ENCODE measurements at places on chromosomes 4 and X.

DNA sequence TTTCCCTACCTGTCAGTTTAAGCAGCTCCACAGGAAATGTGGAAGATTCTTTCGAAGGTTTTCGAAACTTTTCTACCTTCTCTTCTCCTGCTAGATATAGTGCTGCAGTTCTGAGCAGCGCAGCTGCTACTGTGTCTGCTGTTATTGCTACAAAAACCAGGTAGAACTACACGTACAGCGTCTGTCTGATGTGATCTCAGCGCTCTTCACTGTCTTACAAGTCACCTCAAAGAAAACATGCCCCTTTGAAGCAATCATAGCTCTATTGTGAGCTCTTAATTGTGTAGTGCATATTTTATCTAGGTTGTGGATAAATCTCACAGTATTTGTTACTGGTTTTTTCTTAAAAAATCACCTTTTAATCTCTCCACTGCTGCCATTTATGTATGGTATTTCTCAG is 147.6 kb upstream of the BMPR1B start:
- H3K36me3 ChIP-seq = no peaks in the 10 kb centered on the region
- DNase-seq = no peak
- H3K4me3 ChIP-seq = peak overlapping the region; percentile 57
- no peaks in the 10 kb centered on the region for H3K27me3 ChIP-seq

DNA sequence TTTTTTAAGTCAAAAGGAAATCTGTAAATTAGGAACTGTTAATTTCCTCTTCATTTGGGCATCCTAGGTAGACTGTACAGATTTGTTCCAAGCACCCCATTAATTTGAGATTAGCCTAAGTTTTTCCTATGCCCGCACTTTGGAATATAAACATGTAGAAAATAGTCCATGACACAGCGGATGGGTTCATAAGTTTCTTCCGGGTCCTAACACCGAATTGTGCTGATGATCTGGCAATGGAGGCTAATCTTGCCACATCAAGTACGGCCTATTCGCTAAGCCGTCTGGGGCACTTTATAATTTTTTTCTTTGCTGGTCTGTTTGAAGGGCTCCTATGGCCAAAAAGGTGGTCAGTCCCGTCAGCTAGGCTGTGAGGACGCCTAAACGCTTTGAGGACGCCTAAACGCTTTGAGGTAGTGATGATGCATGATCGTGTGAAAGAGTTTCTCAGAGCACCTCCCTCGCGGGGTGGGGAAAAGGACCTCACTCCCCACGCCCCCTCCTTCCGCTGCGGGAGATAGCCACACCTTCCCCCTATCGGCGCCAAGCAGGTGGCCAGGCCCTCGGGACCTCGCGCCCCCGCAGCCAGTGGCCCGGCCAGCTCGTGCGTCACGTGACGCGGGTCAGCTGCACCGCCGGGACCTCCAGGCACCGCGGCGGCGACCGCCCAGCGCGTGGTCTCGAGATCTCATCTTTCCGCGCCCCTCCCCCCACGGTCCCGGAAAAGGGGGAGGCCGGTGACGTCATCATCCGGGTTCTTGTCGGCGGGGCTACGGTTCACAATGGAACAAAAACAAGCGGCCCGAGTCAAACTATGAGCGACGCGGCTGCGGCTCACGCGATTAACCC is 977 bp upstream of the USP9X start:
- peak overlapping the region; percentile 87 for H3K4me3 ChIP-seq
- H3K27me3 ChIP-seq = no peaks in the 10 kb centered on the region
- peak overlapping the region; percentile 99 for H3K27ac ChIP-seq
- peak; percentile 94 for DNase-seq

- H3K4me3 ChIP-seq = no peak overlapping the region
- no peak for DNase-seq
- peaks cover 20% of the 10 kb centered on the region for H3K4me1 ChIP-seq
- H3K27me3 ChIP-seq = no peaks in the 10 kb centered on the region
- peaks cover 6% of the 10 kb centered on the region for H3K36me3 ChIP-seq
These were observed 8.2 kb upstream of the AFF1 start for GRCh38 chr4:86926435-86927086.

DNA sequence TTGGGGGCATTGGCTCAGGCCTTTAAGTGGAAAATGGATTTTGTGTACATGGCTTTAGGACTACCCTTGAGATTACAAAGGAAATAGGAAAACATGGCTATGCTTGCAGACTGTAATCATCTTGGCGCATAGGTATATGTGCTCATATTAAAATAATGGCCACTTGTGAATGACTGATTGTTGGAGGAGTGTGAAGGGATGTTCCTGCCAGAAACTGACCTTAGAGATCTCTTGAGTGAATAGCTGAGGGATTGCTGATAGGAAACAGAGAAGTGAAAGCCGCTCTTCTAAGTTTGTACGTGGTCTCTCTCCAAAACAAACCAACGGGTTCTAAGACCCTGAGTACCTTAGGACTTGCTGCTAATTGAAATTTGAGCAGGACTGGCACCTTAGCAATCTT is 186.0 kb downstream of the MGST2 start:
- no peaks in the 10 kb centered on the region for H3K36me3 ChIP-seq
- H3K27me3 ChIP-seq = no peaks in the 10 kb centered on the region
- no peak overlapping the region for H3K27ac ChIP-seq
- no peak for DNase-seq
- H3K4me3 ChIP-seq = no peak overlapping the region

DNA sequence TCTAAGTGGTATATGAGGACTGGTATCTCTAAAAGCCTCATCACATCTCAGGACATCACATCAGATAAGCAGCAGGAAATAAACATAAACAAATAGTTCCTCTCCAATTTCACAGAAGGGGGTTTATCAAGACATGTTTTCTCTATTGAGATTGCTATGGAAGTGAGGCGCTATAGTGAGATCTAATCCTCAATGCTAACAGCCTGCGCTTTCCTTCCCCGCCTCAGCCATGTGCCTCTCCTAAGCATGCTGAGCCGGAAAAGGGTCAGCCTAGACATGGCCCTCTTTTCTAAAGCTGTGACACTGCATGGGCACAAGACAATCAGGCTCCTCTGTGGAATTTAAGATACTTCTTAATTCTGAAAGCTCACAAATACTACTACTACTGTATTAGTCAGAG is 286.1 kb downstream of the INPP4B start:
- no peaks in the 10 kb centered on the region for H3K27me3 ChIP-seq
- no peak overlapping the region for H3K27ac ChIP-seq
- peaks cover 20% of the 10 kb centered on the region for H3K4me1 ChIP-seq
- H3K36me3 ChIP-seq = no peaks in the 10 kb centered on the region
- no peak for DNase-seq

DNA sequence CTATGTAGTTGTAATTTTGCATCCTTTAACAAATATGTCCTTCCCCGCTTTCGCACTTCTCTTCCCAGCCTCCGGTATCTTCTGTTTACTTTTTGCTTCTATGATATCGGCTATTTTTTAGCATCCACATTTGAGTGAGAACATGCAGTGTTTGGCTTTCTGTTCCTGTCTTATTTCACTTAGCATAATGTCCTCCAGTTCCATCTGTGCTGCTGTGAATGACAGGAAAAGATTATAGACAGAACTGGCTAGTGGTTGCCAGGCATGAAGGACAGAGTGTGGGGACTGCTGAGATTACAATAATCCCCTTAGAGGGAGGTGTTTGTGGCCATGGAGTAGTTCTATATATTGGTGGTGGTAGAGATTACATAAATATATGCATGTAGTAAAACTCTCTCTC is 588.6 kb downstream of the NLGN4X start:
- DNase-seq = no peak
- no peaks in the 10 kb centered on the region for H3K27me3 ChIP-seq
- no peaks in the 10 kb centered on the region for H3K4me1 ChIP-seq
- H3K27ac ChIP-seq = no peak overlapping the region

DNA sequence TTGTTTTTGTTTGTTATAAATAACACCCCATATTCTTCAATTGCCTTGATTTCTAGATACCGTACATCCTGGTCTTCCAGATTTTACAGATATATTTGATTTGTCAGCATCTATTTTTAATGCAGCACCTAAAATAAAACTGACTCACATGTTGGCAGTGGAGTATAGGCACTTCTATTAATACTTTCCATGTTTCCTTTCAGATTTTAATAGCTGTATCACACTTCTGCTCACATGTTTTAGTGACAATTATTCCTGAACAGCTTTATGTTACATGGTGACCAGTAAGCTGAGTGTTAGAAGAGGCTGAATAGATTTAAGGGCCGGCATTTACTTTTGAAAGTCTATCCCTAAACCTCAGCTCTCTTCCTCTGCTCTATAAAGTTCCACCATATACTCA is 46.1 kb downstream of the C4orf46 start:
- no peak overlapping the region for H3K27ac ChIP-seq
- DNase-seq = no peak
- H3K4me1 ChIP-seq = no peaks in the 10 kb centered on the region
- no peak overlapping the region for H3K4me3 ChIP-seq
- peaks cover 10% of the 10 kb centered on the region for H3K27me3 ChIP-seq
- H3K36me3 ChIP-seq = no peaks in the 10 kb centered on the region

DNA sequence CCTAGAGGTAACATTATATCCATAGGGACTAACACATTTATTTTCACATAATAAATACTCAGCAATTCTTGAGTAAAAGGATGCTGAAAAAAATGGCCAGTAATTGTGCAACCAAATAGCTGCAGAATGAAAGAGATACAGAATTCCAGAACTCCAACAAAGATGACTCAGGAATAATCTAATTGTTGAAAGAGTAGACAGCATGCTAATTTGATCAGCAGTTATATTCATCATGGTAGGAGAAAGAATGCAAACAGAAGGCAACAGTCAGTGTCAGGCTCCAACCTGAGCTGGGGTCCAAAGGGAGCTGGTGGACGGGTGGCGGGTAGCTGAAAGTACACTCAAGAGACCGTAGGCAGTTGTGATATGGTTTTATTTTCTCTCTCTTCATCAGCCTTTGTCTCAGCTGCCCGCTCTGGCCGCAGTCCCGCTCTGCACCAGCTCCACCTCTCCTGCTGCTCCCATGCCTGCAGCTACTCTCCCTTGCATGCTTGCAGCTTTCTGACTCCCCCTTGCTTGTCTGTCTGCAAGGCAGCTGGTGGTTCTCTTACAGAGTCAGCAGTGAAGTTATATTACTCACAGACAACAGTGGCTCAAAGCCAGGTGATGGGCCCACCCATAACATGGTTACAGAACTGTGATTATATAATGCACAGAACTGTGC is 1150.1 kb downstream of the STIM2 start:
- H3K27ac ChIP-seq = no peak overlapping the region
- DNase-seq = no peak
- no peaks in the 10 kb centered on the region for H3K36me3 ChIP-seq
- no peaks in the 10 kb centered on the region for H3K4me1 ChIP-seq
- no peak overlapping the region for H3K4me3 ChIP-seq

GRCh38 chrX:47217121-47217851 is 1.2 kb upstream of the CDK16 start:
- H3K4me1 ChIP-seq = peaks cover 41% of the 10 kb centered on the region
- H3K4me3 ChIP-seq = peak overlapping the region; percentile 75
- DNase-seq = no peak
- peaks cover 38% of the 10 kb centered on the region for H3K36me3 ChIP-seq

DNA sequence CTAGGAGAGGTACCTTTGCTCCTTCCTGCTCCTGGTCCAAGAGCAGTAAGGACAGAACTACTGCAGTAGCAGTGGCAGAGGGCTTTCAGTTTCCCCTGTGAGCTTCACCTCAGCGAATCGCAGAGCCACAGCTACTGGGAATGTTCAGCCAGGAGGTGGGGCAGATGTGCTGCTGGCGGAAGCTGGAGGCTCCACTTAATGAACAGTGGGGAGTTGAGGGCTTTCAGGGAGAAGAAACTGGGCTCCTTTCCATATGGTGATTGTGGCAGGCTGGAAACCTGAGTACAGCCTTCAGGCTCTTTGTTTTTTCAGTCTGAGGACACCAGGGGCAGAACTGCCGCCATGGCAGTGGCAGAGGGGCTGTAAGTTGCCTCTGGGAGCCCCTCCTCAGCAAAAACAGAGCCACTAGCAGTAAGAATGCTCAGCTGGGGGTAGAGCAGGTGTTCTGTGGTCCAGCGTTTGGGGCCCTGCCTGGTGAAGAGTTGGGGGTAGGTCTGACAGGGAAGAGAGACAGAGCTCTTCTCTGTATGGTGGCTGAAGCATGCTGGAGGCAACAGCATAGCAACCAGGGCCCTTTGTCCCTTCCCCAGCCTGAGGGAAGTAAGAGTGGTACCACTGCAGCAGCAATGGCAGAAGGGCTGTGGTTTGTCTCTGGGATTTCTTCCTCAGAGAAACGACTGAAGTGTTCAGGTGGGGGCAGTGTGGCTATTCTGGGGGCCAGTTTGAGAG is 106.0 kb upstream of the GRXCR1 start:
- no peaks in the 10 kb centered on the region for H3K36me3 ChIP-seq
- H3K27ac ChIP-seq = no peak overlapping the region
- H3K4me3 ChIP-seq = no peak overlapping the region
- no peaks in the 10 kb centered on the region for H3K27me3 ChIP-seq

DNA sequence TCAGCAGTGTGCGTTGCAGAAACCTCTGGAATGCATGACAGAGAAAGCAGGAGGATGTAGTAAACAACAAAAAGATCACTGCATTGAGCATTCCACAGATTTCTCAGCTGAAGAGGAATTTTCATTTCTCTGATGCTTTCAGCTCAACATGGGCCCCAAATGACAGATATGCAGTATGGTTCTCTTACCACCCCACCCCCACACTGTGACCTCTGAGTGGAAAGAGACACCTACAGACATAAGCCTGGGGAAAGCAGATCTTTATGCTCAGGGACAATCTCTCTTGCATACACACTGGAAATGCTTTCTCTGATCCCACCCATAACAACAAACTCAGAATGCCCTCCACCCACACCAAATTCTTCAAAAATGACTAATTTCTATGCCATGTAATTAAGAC is 983.7 kb upstream of the LCORL start:
- H3K4me3 ChIP-seq = no peak overlapping the region
- H3K4me1 ChIP-seq = no peaks in the 10 kb centered on the region

- no peak overlapping the region for H3K27ac ChIP-seq
- no peak overlapping the region for H3K4me3 ChIP-seq
- no peaks in the 10 kb centered on the region for H3K4me1 ChIP-seq
- no peak for DNase-seq
These were observed 178.4 kb downstream of the ARHGAP10 start for GRCh38 chr4:147910315-147910714.

DNA sequence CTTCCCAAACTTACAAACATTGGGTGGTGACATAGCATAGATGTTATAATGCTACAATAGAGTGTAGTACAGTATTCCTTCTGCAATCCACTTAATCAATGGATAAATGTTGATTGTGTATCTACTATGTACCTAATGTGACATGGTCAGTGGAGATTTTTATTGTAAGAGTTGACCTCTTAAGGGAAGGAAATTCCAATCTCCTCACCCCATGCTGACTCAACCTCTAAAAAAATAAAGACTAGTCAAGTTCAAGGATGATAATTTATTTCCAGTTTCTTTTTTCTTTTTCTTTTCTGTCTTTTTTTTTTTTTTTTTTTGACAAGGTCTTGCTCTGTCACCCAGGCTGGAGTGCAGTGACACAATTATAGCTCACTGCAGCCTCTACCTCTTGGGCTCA is 206.5 kb upstream of the STS start:
- H3K4me1 ChIP-seq = no peaks in the 10 kb centered on the region
- no peaks in the 10 kb centered on the region for H3K27me3 ChIP-seq
- no peak for DNase-seq
- H3K27ac ChIP-seq = no peak overlapping the region
- no peaks in the 10 kb centered on the region for H3K36me3 ChIP-seq
- H3K4me3 ChIP-seq = no peak overlapping the region

GRCh38 chr4:121185960-121186359 is 21.8 kb upstream of the TNIP3 start:
- peaks cover 50% of the 10 kb centered on the region for H3K4me1 ChIP-seq
- peaks cover 19% of the 10 kb centered on the region for H3K36me3 ChIP-seq
- no peak overlapping the region for H3K27ac ChIP-seq

All from activated naive CD8-positive, alpha-beta T cell treated with anti-CD3 and anti-CD28 coated beads for 36 hours (primary cell).